ENCODE measurements at places on chromosomes 11 and 22.

DNA sequence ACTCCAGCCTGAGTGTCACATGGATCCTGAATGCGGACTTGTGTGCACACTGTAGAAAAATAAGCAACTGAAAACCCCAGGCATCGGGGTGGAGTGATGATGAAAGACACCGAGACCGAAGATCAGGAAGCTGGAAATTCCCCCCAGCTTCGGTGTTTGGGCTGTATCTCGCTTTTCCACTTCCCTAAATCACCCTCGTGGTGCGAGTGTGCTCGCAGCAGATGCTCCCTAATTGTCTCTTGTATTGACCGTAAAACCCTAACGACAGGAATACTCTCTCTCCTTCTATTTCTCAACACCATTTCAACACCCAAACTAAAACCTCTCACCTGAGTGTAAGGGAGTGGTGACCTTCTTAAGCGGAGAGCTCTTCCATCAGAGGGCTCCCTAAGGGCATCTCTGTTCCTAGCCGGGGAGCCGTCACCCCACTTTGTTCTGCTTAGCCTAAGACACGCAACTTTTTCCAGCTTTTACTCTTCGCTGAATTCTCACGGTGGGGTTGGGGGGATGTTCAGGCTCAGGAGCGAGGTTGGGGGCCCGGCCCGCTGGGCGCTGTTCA is 635 bp upstream of the GRK3 start:
- no peak for DNase-seq

DNA sequence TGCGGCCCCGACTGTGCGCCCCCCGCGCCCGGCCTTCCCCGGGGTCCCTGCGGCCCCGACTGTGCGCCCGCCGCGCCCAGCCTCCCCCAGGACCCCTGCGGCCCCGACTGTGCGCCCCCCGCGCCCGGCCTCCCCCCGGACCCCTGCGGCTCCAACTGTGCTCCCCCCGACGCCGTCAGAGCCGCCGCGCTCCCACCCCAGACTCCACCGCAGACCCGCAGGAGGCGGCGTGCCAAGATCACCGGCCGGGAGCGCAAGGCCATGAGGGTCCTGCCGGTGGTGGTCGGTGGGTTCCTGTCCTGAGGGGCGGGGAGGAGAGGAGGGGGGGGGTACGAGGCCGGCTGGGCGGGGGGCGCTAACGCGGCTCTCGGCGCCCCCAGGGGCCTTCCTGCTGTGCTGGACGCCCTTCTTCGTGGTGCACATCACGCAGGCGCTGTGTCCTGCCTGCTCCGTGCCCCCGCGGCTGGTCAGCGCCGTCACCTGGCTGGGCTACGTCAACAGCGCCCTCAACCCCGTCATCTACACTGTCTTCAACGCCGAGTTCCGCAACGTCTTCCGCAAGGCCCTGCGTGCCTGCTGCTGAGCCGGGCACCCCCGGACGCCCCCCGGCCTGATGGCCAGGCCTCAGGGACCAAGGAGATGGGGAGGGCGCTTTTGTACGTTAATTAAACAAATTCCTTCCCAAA is 3.1 kb downstream of the DRD4 start:
- no peak for DNase-seq

DNA sequence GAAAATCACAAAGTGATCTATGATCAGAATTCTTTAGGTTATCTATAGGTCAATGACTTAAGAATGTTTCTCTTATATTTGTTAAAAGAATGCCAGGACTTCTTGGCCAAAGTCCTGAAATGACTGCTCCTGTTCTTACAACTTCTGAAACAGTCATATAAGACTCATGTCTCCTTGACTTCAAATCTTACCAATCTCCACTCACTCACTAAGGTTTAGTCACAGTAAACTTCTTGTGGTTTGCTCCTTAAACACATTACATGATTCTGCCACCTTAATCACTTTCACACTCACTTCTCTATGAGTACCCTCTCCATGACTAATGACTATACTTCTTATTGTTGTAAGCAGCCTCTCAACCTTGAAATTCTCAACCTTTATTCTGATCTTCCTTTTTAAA is 648.7 kb upstream of the CCDC179 start:
- DNase-seq: no peak

GRCh38 chr22:19959587-19960490 is 18.2 kb upstream of the TXNRD2 start:
- DNase-seq: no peak

DNA sequence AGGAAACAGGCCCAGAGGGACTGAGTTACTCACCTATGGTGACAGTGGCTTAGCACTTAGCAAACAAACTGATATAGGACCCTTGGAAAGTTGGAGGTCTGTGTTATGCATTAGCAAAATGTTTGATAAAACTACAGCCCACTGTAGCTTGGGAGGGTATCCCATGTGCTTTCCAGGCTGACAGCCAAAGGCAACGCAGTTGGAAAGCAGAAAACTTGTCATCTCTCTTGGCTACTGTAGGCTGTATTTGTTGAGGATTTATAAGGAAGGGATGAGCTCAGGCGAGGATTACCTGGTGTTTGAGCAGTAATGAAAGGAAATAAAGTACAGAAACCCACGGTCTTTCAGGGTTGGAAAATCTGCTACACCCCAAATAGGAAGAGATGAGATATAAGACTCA is 23.8 kb downstream of the SDHAF2 start:
- DNase-seq: no peak

DNA sequence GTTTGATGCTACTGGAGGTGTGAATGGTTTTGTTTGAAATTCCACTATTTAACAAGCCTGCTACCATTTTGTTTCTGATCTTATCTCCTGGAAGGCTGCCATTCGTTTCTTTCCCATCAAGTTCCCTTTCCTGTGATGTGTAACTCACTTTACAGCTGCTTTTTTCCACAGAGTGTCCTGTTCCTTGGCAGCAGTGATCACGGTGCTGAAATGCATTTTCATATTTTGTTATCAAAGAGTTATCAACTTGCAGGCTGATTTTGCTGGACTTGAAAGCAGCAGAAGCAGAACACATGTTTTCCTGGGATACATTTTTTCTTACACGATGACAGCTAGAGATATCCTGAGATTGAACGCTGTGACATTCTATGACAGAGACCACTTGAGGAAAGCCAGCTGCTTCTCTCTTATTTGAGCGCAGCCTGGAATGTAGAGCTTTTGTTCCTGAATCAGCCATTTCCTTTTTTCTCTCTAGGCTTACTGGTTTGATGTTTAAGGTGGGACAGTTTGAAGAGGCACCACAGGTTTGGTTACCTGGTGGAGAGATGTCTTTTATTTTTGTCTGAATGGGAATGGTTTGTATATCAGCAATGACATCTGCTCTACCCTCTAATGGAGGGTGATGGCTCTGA is 34.7 kb downstream of the PRR14L start:
- DNase-seq: no peak

DNA sequence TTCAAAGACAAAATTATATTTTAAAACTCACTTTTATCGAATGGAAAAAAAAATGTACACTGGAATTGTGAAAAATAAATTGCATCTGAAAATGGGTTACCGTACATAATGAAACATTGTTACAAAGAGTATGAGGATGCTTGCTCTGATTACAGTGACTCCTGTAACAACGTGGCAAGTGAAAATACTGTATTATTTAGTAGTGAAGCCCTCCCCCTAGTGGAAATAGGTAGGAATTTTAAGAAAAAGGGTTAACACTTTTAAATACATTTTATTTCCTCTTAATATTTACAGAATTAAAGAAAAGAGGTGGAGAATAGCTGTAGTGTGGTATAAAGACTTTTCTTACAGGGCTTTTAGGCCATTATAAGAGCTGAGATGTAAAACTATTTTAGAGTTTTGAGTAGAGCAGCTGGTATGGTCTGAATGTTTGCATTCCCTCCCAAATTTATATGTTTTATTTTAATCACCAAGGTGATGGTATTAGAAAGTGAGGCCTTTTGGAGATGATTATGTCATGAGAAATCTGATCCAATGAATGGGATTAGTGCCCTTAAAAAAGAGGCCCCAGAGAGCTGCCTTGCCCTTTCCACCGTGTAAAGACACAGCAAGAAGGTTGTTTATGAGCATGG is 25.2 kb downstream of the FAM76B start:
- peak; percentile 45 for DNase-seq

DNA sequence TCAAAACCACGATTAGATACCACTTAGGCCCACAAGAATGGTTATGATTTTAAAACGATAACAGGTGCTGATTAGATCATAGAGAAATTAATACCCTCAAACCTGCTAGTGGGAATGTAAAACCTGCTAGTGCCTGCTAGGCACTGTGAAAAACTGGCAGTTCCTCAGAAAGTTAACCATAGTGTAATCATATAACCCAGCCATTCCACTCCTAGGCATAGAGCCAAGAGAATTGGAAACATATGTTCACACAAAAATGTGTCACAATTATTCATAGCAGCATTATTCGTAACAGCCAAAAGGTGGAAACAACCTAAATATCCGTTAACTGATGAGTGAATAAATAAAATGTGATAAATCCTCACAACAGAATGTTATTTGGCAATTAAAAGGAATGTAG is 122.2 kb upstream of the SYN3 start:
- no peak for DNase-seq

All from NCI-H510A treated with DMSO at 0.1 percent for 48 hours (cell line).